Fibroblast of skin of left quadriceps (primary cell): ENCODE measurements at places on chromosomes 13 and 19.
A peak's percentile ranks its signal among the peaks of the same experiment; 100 is the strongest.

- no peak for DNase-seq
Measured at GRCh38 chr19:1453525-1454364, 3.8 kb downstream of the APC2 start.

DNA sequence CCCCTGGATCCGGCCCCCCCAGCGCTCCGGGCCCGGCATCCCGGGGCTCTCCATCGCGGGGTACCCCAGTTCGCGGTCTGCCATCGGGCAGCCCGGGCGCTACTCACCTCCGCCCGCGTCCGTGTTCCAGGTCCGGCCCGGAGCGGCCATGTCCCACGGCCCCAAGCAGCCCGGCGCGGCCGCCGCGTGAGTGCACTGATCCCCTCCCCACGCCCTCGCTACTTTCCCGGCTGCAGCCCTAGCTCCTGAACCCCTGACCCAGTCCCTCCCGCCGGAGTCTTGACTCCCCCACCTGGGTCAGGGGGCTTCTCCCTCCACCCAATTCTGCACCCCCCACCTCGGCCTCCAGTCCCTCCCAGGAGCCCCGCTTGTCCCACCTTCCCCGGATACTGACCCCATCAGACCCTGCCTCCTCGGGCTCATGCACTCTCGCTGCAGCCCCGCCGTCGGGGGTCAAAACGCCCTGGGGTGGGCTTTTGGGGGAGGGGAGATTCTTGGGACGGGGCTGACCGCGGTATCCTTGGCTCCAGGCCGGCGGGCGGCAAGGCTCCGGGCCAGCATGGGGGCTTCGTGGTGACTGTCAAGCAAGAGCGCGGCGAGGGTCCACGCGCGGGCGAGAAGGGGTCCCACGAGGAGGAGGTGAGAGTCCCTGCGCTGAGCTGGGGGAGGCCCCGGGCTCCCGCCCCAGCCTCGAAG is 566 bp downstream of the HMG20B start:
- no peak for DNase-seq

DNA sequence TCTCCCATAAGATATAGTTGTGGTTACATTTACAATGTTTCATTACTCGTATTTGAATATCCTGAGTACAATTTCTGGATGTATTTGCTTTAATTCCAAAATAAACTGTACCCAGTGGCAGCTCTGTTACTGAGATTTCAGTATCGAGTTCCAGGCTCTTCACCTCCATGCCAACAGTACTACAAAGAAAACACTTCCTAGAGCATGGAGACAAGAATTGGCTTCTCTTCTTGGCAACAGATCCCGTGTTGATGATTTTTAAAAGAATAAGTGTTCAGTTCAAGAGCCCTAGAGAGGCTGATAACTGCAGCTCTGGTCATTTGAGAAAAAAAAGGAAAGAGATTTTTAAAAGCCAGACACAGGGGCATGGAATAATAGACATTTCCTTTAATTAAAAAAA is 302.8 kb downstream of the EFNB2 start:
- DNase-seq: no peak

GRCh38 chr13:27860743-27861142 is 59.1 kb upstream of the PDX1 start:
- no peak for DNase-seq

DNA sequence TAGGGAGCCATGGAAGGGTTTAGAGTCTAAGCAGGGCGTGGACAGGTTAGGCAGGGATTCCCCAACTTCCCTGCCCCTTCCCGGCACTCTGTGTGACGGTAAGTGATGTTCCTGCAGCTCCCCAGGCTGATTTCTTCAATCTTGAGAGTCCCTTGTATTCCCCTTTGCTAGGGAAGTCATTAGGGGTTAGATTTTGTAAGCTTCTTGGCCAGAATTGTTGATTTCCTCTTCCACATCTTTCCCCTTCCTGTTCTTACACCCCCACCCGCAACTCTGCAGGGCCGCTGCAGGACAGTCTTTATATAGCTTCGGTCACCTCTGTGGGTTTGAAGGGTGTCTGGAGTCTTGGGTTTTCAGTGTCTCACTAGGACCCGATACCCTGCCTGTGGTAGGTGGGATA is 10.6 kb upstream of the ADGRE1 start:
- DNase-seq: no peak

DNA sequence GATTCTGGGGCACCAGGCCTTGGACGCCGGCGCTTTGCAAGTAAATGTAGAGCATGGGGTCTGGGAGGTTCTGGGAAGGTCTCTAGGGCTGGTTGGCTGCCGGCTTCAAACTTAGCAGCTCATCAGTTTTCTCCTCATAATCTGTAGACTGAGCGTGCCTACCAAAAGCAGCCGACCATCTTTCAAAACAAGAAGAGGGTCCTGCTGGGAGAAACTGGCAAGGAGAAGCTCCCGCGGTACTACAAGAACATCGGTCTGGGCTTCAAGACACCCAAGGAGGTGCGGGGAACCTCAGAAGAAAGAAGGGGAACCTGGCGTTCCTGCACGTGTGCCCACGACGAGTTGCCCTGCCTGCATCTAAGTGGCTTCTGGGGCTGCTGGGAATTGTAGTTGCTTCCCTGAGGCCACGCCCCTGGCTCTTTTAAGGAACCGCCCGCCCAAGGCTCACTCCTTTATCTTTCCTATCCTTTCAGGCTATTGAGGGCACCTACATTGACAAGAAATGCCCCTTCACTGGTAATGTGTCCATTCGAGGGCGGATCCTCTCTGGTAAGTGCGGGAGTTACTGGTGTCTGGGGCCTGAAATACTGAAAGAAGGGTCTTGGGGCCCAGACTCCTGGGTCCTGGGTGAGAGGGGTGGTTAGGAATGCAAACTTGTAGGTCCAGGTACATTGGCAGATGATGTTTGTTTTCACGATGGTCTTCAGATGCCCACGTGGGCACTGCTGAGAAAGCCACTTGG is 984 bp downstream of the RPS11 start:
- DNase-seq: no peak

- DNase-seq: no peak
Measured at GRCh38 chr13:95099541-95099940, 201.7 kb downstream of the ABCC4 start.

DNA sequence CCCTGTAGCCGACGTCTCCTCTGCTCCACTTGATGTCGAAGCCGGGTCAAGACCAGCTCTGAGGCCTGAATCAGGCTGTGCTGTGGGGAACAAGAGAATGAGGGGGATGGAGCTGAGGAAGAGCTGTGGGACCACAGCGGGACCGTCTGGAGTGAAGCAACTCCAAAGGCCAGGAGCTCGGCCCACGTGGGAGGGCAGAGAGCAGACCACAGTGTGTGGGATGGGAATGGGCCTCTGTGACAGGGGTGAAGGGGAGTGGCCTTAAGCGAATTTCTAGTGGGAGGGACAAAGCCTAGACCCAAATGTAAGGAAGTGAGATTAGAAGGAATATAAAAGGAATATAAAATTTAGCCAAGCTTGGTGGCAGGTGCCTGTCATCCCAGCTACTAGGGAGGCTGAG is 3.8 kb upstream of the SLC8A2 start:
- no peak for DNase-seq

GRCh38 chr13:88459331-88459730 is 788.2 kb downstream of the SLITRK5 start:
- DNase-seq: no peak

DNA sequence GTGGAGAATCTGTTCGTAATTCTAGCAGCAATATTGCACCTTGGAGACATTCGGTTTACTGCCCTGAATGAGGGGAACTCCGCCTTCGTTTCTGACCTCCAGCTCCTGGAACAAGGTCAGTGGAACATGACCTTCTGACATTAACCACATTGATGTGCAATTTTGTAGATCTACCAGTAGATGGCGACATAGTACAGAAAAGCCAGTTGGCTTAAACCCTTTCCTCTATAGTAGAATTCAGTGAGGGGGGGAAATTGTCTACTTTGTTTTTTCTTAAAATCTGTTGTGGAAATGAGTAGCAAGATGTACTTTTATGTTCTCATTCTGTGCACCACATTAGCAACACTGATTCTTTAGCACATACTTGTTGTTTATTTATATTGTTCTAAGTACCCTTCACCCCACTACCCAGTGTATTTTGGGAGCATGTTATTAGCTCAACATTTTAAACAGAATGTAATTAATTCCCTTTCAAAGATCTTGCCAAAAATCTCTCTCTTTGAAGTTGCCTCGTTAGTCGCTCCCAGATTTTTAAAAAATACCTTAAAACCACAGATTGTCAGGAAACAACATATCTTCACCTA is 332.2 kb downstream of the MYO16 start:
- DNase-seq: no peak

- DNase-seq: no peak
Measured at GRCh38 chr19:38718747-38719543, 25.3 kb downstream of the CAPN12 start.

- DNase-seq: no peak
Measured at GRCh38 chr19:18262144-18262543, 12.1 kb downstream of the IQCN start.

GRCh38 chr13:51287758-51288157 is 51.7 kb upstream of the SERPINE3 start:
- no peak for DNase-seq

GRCh38 chr13:109568339-109568818 is 218.0 kb downstream of the IRS2 start:
- no peak for DNase-seq

DNA sequence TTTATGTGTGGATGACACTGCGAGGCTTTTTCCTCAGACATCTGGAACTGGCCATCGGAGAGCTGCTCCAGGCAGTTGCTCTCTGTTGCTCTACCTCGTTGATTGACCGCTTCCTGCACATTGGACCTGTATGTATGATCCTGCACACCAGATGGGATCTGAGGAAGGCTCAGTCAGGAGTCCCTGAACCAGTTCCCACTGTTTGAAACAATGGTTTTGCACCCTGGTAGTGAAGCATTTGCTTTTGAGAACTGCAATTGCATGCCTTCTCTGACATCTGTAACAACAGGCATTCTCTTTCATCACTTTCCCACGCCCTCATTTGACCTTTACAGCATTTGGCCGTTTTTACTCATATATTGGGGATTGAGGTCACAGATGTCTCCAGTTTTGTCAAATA is 61.1 kb upstream of the NPAS1 start:
- no peak for DNase-seq

- no peak for DNase-seq
Measured at GRCh38 chr13:110841846-110842245, 73.0 kb downstream of the ANKRD10 start.

GRCh38 chr13:25037057-25037813 is 58.7 kb upstream of the PABPC3 start:
- DNase-seq: peak; percentile 22

- no peak for DNase-seq
Measured at GRCh38 chr13:37665420-37665819, 66.9 kb upstream of the POSTN start.

DNA sequence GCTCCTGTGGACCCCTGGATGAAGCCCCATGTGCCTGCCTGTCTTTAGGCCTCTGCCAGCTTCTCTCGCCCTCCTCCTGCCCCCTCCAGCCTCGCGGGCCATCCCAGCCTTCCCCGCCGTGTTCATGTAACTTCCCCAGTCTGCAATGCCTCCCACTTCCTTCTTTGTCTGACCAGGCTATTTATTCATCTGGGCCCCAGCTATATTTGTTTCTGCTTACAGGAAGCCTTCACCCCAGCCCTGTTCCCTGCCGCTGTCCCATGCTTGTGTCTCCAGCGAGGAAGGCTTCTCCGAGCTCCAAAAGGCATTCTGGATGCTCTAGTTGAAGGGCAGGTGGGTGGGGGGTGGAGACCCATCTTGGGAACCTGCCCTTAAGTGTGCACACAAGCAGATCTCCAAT is 7.9 kb upstream of the C3 start:
- no peak for DNase-seq

- DNase-seq: no peak
Measured at GRCh38 chr13:60629158-60629557, 232.1 kb downstream of the TDRD3 start.

DNA sequence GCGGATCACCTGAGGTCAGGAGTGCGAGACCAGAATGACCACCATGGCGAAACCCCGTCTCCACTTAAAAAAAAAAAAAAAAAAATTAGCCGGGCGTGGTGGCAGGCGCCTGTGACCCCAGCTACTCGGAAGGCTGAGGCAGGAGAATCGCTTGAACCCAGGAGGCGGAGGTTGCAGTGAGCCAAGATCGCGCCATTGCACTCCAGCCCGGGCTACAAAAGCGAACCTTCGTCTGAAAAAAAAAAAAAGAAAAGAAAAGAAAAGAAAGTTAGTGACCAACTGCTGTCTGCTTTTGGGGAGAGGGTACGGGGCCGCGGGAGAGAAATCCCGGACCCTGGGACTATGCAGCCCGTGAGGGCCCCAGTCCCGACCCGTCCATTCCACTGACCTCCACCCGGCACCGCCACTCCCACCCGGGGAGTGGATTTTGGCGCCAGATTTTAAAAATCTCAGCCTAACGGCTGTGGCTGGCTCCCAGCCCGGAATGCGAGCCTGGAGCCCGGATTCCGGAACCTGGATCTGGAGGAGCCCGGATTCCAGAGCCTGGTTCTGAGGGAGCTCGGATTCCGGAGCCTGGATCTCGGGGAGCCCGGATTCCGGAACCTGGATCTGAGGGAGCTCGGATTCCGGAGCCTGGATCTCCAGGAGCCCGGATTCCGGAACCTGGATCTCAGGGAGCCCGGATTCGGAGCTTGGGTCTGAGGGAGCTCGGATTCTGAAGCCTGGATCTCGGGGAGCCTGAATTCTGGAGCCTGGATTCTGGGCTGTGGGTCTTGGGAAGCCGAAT is 6.1 kb upstream of the LMNB2 start:
- DNase-seq: peak; percentile 98

DNA sequence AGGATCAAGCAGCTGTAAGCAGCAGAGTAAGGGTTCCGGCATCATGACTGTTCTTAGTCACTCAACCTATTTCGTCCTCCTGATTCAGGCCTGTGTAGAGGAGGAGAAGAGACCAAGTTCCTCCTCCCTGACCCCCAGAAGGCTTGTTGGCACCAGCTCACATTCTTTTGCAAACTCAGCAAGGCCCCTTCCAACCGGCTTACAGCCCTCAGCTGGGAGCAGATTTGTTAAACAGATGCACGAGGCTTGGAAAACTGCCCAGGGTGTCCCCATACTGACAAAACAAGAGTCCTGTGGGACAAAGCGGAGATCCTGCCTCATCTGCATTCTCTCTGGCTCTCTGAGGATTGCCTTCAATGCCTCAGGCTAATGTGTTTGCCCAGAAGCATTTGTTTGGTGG is 113.2 kb upstream of the SOX21 start:
- DNase-seq: peak; percentile 12

GRCh38 chr13:66365101-66365500 is 865.0 kb downstream of the PCDH9 start:
- DNase-seq: no peak

- no peak for DNase-seq
Measured at GRCh38 chr13:21256351-21256761, 79.9 kb downstream of the MRPL57 start.

DNA sequence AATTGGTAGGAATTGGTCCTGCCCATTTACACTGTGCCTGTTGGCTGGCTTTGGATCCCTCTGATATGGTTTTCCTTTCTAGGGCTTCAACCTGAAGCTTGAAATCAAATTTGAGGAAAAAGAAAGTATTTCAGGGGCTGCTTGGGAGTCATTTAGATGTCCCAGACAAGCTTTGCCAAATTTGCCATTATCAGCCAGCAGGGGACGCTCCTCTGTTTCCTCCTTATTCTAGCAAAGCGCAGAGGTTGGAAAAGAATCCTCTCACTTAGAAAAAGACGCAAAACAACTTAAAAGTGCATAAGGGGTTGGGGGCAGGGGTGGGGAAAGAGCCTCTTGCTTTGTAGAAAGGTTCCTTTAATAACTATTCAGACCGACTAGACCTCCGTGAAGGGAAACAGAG is 1211.1 kb upstream of the PCDH20 start:
- no peak for DNase-seq
